Gastrocnemius medialis (tissue), 4 donors: ENCODE measurements at places on chromosomes 1 and 21.

DNA sequence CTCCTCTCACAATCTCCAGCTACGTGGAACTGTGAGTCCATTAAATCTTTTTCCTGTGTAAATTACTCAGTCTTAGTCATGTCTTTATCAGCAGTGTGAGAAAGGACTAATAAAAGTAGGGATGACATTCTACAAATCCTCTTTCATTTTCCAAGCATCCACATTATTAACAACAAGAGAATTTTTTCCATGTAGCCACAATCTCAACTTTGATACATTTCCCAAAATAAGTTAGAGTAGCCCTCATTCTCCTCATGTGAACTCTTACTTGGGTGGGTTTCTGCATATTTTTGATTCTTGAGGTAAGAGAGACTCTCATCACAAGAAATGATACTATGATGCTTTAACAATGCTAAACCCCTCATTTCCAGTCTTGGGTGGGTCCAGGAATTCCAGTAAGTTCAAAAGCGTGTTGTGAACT, 52.8 kb downstream of the TNFSF18 start:
- H3K27me3 ChIP-seq: no peaks in the 10 kb centered on the region
- H3K4me1 ChIP-seq: no peaks in the 10 kb centered on the region
- DNase-seq: no peak

DNA sequence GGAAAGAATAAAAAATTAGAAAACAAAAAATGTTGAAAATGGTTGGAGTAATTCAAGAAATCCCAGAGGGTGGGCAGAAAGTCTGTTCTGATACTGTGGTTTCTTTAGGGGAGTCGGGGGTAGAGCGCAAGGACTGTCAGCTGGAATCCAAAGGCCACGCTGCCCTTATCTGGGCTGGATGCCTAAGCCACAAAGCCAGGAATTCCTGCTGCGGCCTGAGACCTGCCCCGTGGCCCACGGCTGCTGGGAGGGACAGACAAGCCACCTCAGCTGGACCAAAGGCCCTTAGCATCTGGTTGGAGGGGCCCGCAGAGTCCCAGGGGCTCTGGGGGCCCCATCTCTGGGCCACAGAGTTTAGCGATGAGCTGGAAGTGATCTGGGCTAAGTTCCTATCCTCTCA, 60.2 kb downstream of the DMRTB1 start:
- no peaks in the 10 kb centered on the region for H3K36me3 ChIP-seq
- no peak overlapping the region for H3K4me3 ChIP-seq
- H3K4me1 ChIP-seq: no peaks in the 10 kb centered on the region
- DNase-seq: no peak

DNA sequence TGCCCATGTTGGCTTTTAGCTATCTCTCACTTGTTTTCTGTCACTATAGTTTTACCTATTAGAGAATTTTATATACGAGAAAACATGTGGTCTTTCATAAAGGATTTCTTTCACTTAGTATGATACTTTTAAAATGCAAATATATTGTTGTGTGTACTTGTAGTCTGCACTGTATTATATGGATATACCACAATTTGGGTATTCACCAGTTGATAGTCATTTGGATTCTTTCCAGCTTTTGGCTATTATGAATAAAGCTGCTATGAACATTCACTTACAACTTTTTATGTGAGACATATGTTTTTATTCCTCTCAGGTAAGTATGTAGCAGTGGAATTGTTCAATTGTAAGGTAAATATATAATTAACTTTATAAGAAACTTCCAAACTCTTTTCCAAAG, 441.5 kb downstream of the GPATCH2 start:
- H3K4me3 ChIP-seq: no peak overlapping the region
- H3K36me3 ChIP-seq: no peaks in the 10 kb centered on the region
- H3K27ac ChIP-seq: no peak overlapping the region
- no peak for DNase-seq

DNA sequence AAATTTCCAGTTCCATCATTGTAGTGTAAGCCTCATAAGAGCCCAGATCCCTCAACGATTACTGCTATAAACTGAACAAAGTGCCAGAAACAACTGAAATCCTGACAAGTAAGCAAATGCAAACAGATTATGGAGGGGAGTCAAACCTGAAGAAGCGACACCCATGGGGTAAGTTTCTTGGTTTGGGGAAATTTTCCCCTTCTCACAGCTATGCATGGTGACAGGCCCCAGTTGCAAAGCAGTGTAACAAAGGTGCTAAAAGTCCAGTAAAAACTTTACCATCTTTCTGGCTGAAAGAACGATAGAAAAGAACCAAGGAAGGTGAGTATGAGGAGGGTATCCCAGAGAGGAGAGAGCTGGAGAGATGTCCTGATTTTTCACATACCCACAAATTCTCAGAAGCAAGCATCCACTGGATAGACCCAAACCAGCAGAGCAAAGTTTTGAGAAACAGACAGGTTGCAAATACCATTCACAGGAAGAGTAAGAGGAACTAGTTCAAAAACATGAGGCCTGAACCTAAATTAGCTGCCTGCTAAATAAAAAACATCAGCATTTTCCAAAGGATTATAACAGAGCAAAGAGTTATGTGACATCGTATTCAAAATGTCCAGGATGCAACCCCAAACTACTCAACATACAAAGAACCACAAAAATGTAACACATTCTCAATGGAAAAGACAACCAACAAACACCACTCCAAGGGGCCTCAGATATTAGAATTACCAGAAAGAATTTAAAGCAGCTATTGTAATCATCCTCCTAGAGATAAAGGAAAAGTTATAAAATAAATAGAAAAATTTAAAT, 14.5 kb downstream of the SCYL3 start:
- no peak for DNase-seq
- no peak overlapping the region for H3K4me3 ChIP-seq
- H3K36me3 ChIP-seq: no peaks in the 10 kb centered on the region

DNA sequence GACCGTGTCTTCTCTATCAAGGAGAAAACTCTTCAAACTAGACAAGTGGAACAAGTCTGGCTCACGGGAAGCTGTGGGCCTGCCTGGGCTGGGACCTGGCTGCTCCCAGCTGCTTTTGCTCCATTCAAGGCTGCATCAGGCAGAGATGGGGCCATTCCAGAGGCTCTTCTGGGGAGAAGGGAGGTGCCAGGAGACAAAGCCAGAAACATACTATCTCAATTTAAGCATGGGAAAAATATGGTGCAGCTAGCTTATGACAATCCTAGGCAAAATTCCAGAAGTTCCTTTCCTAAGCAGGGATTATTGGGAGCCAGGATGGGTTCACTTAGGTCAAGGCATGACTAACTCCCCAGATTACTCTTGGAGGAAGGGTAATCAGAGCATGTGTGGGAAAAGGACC, 90.8 kb upstream of the SLC2A1 start:
- no peak overlapping the region for H3K4me3 ChIP-seq
- no peaks in the 10 kb centered on the region for H3K27me3 ChIP-seq
- no peak overlapping the region for H3K27ac ChIP-seq
- H3K4me1 ChIP-seq: no peaks in the 10 kb centered on the region
- H3K36me3 ChIP-seq: no peaks in the 10 kb centered on the region
